ENCODE measurements at places on chromosomes 13 and 19.

DNA sequence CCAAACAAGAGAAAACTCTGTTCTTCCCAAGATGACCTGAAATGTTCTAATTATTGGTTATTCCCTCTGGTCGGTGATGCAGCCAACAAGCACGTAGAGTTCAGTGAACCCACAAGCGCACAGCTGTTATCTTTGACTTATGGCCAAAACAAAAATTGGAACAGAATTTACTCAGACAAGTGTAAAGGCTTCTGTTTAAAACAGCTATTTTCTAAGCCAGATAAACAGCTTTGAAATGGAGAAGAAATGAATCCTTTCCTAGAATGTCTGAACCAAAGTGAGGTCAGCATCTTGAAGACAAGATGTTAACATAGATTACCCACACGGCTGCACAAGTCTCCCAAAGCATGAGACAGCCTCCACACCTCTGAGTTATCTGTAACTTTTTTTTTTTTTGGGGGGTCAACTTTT lies 669.2 kb downstream of the DIAPH3 start:
- DNase-seq = no peak

- DNase-seq = no peak
Measured at GRCh38 chr19:44003461-44004009, 778 bp downstream of the ZNF230 start.

DNA sequence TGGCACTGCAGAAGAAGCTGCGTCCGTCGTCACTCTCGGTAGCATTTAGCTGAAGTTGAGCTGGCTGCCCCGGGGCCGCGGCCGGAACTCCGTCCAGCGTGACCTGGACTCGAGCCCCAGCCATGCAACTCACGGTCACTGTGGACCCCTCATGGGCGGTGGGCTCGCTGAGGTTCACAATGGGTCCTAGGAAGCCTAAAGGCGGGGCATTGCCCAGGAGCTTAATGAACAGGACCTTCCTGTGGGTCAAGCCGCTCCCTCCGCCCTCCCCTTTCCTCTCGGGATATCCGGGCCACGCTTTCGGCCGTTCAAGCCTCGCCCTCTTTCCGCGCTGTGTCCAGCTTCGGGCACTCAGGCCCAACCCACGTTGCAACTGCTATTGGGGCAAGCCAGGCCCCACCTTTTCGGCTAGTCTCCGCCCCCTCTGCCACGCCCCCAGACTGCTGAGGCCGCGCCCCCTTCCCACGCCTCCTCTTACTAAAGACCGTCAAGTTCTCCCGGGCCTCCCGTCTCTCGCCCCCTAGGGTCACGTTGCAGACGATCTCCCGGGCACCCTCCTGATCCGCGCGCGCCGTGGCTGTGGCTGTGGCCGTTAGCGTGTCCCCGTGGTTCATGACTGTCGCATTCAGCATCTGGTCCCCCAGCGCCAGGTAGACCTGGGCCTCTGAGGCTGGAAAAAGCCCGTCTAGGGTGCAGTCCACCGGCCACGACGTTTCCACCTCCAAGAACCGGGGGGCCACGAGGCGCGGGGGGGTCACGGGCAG lies 1.4 kb upstream of the RAVER1 start:
- peak; percentile 37 for DNase-seq

- no peak for DNase-seq
Measured at GRCh38 chr13:72726726-72727416, 558 bp downstream of the MZT1 start.

GRCh38 chr13:37488726-37489125 lies 109.8 kb downstream of the POSTN start:
- DNase-seq = no peak

- DNase-seq = no peak
Measured at GRCh38 chr13:45603338-45603737, 12.2 kb downstream of the ERICH6B start.
